ENCODE measurements at places on chromosomes 6 and 20.
A peak's percentile ranks its signal among the peaks of the same experiment; 100 is the strongest.

DNA sequence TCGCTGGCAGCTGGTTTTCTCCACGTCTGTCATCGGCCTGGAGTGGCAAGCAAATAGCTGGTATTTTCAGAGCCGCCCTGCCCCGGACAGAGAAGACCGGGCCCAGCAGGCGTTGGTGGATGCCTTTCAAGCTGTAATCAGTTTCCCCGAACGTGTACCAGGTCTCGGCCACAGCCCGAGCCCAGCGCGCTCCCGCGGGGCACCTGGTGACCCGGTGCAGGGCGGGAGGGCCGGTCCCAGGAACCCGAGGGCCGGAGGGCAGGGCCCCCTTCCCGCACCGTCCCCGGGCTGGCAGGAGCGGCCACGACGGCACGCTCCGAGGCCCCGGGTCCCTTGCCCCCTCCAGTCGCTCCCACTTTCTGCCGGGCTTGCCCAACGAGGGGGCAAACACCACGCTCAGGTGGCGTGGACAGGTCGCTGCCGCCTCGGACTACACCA lies 348 bp upstream of the PYGB start:
- no peak for DNase-seq

- no peak for DNase-seq
These were observed 403.8 kb upstream of the SOX4 start for GRCh38 chr6:21189759-21190158.

GRCh38 chr20:49318430-49319207 lies 40.8 kb upstream of the ZNFX1 start:
- DNase-seq, result no peak

GRCh38 chr6:122079916-122080315 lies 319.5 kb upstream of the HSF2 start:
- DNase-seq, result no peak

DNA sequence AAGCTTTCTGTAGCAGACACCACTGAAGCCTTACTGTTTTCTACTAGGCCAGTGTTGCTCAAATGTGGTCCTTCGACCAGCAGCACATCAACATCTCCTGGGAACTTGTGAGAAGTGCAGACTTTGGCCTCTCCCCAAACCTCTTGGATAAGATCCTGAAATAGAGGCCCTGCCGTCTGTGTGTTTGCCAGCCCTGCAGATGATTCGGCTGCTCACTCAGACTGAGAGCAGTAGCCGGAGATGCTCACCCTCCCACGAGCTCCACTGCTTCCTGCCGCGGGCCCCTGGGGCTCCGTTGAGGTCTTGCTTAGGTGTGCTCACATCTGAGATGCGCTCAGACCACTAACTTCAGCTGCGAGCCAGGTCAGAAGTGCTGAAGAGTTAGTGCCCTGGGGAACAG lies 129.5 kb upstream of the SSTR4 start:
- DNase-seq, result no peak

DNA sequence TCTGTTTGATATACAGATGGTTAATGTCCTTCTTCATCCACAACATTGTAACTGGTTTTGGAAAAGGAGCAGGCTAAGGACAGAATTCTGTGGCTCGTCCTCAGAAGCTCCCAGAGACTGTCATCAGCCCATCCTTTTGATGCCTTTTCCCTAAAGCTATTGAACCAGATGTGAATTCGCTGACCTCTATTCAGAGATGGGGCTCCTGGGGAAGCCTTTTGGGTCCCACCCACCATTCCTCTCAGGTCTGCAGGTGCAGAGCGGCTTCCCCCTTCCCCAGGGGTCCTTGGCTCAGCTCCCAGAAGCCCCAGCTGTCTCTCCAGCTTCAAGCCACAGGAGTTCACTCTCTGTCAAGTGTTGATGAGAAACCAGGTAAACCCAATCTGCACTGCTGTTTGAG lies 191.7 kb downstream of the SMOC2 start:
- no peak for DNase-seq

- DNase-seq, result no peak
These were observed 33.2 kb downstream of the SERPINB6 start for GRCh38 chr6:2938004-2938631.

DNA sequence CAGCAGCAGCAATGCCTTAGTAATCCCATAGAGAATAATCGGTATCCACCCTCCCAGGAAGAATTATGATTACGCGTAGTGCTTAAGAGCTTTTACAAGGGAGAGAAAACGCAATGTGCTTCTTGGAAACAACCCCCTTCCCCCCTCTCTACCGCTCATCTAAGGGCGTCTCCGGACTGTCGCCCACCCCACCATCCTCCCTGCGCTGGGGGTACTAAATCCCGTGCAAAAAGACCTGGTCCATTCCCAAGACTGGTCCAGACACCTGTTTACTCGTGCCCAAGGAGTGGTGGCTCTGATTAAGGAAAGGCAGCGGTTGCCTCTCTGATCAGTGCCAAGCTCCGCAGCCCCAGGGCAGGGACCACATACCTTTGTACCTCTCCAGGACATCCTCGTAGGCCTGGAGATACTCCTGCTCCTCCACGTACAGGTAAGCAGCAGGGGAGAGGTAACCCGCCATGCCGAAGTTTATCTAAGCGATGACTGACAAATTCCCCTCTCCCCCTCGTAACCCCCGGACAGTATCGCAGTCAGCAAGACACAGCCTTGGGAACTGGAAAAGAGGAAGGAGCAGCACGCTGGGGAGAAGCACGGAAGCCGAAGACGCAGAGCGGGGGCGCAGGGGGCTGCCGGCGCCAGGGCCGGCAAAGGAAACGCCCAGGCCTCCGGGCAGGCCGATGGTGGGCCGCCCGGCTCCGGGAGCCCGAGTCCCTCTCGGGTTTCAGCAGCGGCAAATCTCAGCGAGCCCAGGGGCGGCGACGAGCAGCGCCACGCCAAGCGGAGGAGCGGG lies 112.0 kb upstream of the BEND6 start:
- DNase-seq, result peak; percentile 72

GRCh38 chr20:52749938-52750337 lies 222.2 kb upstream of the TSHZ2 start:
- no peak for DNase-seq

- no peak for DNase-seq
These were observed 134.8 kb downstream of the GJA10 start for GRCh38 chr6:90028995-90029635.

DNA sequence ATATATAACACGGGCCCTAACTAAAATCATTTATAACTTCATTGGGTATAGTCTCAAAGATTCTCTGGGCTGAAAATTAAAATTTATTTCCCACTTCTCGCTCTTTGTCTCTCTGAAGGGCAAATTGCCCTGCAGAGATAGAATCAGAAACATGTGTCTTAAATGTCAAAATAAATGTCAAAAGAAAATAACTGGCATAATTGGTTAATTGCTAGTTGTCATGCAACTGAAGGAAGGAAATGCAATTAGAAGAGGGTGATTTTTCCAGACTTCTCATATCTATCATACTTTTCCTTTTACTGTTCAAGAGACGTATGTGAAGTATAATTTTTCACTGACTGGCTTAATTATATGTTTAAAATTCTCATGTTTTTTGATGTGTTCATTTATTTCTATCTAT lies 80.3 kb upstream of the HMGCLL1 start:
- no peak for DNase-seq

GRCh38 chr6:100518588-100518987 lies 53.9 kb upstream of the SIM1 start:
- no peak for DNase-seq

- DNase-seq, result no peak
These were observed 13.9 kb upstream of the VAPB start for GRCh38 chr20:58374906-58375758.

DNA sequence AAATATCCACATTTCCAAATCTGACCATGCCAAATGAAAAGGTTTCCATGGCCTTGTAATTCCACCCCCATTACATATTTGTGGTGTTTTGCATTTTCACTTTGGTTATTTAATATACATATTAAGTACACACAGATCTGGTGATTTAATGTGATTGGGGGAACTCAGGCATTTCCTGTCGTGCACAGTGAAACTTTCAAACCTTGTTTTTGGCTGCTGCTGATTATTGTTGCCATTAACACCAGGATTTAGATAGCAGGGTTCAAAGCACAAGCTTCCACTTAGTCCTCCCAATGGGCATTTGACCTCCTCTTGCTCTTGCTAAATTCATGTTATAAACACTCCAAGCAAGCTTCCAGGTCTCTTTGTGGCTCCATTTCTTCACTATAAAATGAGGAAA lies 166.5 kb downstream of the SOBP start:
- DNase-seq, result no peak

Measured in ascending aorta (tissue), 2 donors.